ENCODE measurements at places on chromosomes 7 and 10. TPM values are rescaled to one million over a fixed set of nuclear protein-coding genes. Genes with fewer than 3 reads are reported as not detected.

Gene SCD
- 229 TPM for total RNA-seq

Gene MRPS24
- total RNA-seq = 34.1 TPM

Gene UBN2
- total RNA-seq = 21.2 TPM

Gene DOCK1
- total RNA-seq = 39.0 TPM

Gene RBP3
- not detected for total RNA-seq

Gene MKRN1
- 101 TPM for total RNA-seq

Gene SLC18A3
- 2.8 TPM for total RNA-seq

Gene PIP
- not detected for total RNA-seq
